Mesenteric fat pad (tissue), 1 donor: ENCODE measurements at places on chromosomes 1 and 21.
A peak's percentile ranks its signal among the peaks of the same experiment; 100 is the strongest.

GRCh38 chr21:14241297-14241696 is 25.3 kb downstream of the RBM11 start:
- DNase-seq: no peak

DNA sequence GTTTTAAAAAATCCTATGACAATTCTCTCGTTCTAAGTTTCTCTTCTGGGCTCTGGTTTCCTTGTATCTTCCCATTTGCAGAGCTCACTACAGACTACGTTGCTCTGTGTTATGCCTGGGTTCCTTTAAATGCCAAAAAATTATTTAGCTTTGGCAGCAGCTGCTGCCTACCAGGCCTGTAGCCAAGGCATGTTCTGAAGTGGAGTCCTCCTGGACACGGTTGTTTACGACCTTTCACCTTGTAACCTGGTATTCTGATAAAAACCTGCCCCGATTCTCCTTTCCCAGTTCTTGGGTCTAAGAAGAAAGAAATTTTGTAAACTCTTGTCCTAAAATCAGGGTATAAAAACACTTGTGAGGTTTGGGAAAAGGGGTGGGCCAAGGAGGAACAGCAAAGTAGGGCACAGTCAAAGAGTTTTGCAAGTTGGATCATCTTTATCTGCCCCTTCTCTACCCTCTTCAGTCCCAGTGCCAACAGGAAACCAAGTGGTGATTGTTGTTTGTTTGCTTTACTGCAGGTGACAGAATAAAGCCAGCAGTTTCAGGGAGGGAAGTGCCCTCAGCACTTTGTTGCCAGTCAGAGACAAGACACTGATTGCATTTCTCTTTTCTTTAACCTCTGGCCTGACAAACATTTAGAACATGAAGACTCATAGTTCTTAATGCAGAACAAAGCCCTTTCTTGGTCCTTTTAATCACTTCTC is 3.1 kb upstream of the TXNIP start:
- no peak for DNase-seq

- DNase-seq: no peak
Measured at GRCh38 chr1:215794156-215794555, 227.1 kb downstream of the KCTD3 start.

- peak; percentile 64 for DNase-seq
Measured at GRCh38 chr1:36752891-36753361, 270.2 kb upstream of the CSF3R start.

DNA sequence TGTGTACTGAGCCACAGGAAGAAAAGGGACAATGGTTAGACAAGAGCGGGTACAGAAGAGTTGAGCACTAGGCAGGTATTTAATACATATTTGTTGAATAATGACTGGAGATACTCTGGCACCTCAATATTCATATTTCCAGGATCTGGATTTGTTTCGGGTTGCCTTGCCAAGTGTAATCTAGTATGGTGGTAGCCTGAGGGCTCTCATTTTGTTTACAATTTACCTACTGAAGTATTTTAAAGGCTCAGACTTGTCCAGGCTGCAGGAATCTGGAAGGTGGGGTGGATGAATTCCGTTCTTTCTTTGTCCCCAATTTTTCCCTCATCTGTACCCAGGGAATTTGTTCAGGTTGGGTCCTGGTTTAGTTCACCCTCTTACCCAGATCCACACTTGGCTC is 95.0 kb downstream of the CACHD1 start:
- DNase-seq: no peak
